ENCODE measurements at places on chromosomes 4 and X.
A peak's percentile ranks its signal among the peaks of the same experiment; 100 is the strongest.

- DNase-seq = no peak
These were observed 13.5 kb upstream of the FOXO4 start for GRCh38 chrX:71082124-71082647.

DNA sequence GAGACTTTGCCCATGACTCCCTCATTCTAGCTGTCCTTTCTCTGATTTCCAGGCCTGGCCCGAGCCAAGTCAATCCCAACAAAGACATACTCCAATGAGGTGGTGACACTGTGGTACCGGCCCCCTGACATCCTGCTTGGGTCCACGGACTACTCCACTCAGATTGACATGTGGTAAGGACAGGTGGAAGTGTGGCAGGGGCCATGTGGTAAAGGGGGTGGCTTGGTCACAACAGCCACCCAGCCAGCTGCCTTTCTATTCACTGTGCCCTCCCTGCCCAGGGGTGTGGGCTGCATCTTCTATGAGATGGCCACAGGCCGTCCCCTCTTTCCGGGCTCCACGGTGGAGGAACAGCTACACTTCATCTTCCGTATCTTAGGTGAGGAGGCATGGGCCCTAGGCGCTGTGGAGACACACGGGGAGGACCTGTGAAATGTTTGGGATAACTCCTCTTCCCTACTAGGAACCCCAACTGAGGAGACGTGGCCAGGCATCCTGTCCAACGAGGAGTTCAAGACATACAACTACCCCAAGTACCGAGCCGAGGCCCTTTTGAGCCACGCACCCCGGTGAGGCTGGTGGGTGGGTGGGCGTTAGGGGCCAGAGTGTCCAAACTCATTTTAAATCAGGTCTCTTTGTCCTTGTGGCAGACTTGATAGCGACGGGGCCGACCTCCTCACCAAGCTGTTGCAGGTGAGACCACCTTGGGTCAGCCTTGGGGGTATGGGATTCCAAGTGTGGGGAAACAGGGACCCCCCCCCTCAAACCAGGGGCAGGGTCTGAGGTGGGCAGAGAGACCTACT, 6.1 kb upstream of the USP11 start:
- DNase-seq = no peak

DNA sequence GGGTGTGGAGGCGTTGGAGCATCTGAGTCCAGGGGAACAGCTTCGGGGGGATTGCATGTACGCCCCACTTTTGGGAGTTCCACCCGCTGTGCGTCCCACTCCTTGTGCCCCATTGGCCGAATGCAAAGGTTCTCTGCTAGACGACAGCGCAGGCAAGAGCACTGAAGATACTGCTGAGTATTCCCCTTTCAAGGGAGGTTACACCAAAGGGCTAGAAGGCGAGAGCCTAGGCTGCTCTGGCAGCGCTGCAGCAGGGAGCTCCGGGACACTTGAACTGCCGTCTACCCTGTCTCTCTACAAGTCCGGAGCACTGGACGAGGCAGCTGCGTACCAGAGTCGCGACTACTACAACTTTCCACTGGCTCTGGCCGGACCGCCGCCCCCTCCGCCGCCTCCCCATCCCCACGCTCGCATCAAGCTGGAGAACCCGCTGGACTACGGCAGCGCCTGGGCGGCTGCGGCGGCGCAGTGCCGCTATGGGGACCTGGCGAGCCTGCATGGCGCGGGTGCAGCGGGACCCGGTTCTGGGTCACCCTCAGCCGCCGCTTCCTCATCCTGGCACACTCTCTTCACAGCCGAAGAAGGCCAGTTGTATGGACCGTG, 2.2 kb downstream of the AR start:
- no peak for DNase-seq

GRCh38 chr4:10040049-10040892, 19.0 kb upstream of the SLC2A9 start:
- no peak for DNase-seq

GRCh38 chr4:76806346-76806745, 91.6 kb downstream of the SOWAHB start:
- DNase-seq = no peak

DNA sequence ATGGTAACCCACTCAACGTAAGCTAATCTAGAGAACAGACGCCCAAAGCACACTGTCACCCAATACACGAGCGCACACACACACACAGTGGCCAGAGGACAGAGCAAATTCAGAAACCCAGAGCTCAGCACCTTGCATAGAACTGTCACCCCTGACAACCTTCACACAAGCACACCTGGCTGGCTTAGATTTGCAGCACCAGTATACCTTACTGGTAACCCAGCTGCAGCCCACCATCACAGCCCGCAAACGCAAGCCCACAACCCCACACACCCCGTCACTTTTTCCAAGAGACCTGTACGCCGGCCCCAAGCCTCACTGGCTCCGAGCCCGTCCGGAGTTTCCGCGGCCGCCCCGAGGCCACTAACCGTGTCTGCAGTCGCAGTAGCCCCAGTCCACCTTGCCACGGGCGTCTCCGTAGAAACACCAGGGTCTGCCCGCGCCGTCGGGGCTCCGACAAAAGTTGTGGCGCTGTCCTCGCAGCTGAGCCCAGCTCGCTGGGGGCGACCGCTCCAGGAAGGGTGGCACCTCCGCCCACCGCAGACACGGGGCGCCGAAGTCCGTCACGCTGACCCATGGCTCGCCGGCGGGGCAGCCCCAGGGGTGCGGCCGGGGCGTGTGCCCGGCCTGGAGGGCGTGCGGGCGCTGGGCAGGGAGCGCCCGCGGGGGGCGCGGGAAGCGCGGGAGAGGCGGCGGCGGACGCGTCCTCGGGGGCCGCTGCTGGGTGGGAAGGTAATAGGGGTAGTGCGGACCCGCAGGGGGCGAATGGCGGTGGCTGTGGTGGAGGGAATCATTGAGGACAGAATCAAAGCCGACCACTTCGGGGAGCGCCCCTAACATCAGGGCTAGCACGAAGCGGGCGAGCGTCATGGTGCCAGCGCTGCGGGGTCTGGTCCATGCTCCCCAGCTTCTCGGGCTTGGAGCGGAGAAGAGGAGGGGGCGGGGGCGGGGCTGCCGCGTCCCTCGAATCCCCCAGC, 664 bp downstream of the PRSS12 start:
- DNase-seq = peak; percentile 36

- no peak for DNase-seq
These were observed 55.7 kb downstream of the IL15 start for GRCh38 chr4:141692081-141692480.

GRCh38 chrX:38820751-38821150, 19.5 kb downstream of the MID1IP1 start:
- no peak for DNase-seq

GRCh38 chr4:174012135-174012885, 271.2 kb downstream of the FBXO8 start:
- no peak for DNase-seq
